Activated CD4-positive, alpha-beta memory T cell treated with anti-CD3 and anti-CD28 coated beads, Interleukin-2, amount 10 ng/mL, durations not matched to agents 7 days and 5 days (primary cell): ENCODE measurements at places on chromosomes 12 and 14. TPM values are rescaled to one million over a fixed set of nuclear protein-coding genes. Genes with fewer than 3 reads are reported as not detected.
A peak's percentile ranks its signal among the peaks of the same experiment; 100 is the strongest.

The ETNK1 gene
- total RNA-seq: 72.0 TPM

The RTL1 gene
- not detected for total RNA-seq

The EGLN3 gene
- 12.0 TPM for total RNA-seq

DNA sequence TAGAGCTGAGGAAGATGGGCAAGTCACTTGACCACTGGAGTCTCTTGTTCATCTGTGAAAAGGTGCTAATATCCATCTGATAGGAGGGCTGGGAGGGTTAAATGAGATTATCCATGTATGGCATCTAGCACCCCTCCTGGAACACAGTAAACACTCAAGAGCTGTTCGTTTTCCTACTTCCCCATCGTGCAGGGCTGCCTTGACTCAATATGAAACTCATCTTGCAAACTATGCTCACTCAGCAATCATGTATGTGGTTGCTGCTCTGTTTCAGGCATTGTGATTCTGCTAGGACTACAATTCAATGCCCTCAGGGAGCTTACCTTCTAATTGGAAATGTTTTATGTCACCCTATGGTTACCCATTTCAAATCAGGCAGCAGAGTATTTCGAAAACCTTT is 395.6 kb downstream of the BCAT1 start:
- DNase-seq: no peak

- DNase-seq: no peak
Observed at GRCh38 chr12:49476091-49476490, 62.7 kb upstream of the KCNH3 start.

- no peak for DNase-seq
Observed at GRCh38 chr12:99200711-99201384, 446.7 kb upstream of the GARIN6 start.

DNA sequence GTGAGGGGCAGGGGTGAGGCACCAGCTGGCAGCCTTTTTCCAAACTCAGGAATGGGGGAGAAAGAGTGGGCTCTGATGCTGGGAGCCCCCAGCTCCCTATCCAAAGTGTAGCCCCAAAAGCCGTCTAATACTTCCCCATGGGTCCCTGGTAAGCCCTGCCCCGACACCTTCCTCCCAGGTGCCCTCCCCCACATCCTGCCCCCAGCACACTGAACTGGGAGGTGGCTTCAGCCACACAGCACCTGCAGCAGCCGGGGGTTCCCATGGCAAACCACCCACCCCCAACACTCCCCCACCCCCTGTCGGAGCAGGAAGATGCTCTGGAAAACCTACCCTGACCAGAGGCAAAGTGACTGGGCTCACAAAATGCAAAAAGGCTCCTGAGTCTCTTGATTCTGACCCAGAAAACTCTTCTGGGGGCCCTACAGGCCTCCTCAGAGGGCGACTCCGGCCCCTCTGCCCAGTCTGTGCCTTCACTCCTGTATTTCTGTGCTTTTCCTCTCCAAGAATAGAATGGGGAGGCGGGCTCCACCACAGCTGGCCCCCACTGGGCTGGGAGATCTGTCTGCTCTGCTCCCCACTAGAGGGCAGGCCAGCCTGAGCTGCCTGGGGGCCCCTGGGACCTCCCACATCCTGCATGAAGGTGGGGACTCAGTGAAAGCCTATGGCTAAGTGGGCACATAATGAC is 81.6 kb downstream of the ITPK1 start:
- peak; percentile 39 for DNase-seq

GRCh38 chr14:22338917-22339715 is 249.9 kb downstream of the DAD1 start:
- DNase-seq: no peak
